Melanocyte of skin (primary cell): ENCODE measurements at places on chromosomes 16 and 17. TPM values are rescaled to one million over a fixed set of nuclear protein-coding genes. Genes with fewer than 3 reads are reported as not detected.

The GH2 gene
- not detected in 2 replicates for total RNA-seq

The RHBDL1 gene
- 0.33 and 0.77 TPM in 2 replicates for total RNA-seq

The NSF gene
- total RNA-seq, result 45.4 and 46.2 TPM in 2 replicates

The RPS2 gene
- total RNA-seq, result 1,558 and 1,703 TPM in 2 replicates

The KRT24 gene
- total RNA-seq, result not detected in 2 replicates

The MRPL27 gene
- 76.9 and 92.2 TPM in 2 replicates for total RNA-seq
